ENCODE measurements at places on chromosomes 5 and 9.

- DNase-seq: no peak
These were observed 189.0 kb downstream of the PALM2AKAP2 start for GRCh38 chr9:109969011-109969410.

DNA sequence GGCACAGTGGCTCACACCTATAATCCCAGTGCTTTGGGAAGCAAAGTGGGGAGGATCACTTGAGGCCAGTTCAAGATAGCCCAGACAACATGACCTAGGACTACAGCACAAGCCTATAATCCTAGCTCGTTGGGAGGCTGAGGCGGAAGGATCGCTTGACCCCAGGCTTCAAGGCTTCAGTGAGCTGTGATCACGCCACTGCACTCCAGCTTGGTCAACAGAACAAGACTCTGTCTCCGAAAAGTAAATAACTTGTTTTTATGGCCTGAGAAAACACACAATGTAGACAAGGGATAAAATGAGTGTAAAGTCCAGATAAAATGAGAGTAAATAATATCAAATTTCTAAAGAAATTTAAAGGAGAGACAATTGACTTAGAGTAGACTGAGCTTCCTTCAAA, 26.3 kb downstream of the SHLD3 start:
- no peak for DNase-seq

GRCh38 chr5:83919071-83920041, 198.7 kb upstream of the HAPLN1 start:
- DNase-seq: no peak

- DNase-seq: no peak
These were observed 205.9 kb downstream of the RFK start for GRCh38 chr9:76188286-76188685.

DNA sequence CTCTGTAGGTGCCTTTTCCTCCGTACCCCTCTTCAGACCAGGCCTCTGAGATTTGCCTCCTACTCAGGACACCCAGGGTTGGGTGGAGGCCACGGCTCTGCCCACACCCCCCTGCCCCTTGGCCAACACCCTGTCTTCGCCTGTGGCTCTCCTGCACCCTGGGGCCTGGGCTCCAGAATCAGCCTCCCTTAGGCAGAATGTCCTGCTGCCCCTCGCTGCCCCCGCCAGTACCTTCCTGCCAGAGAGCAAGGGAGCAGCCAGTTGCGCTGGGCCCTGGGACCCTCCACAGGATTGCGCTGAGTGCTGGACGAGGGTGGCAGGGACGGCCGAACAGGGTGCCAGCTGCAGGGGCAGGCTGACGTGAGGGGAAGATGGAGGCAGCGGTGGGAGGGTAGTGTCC, 53.5 kb downstream of the COL5A1 start:
- DNase-seq: no peak

- DNase-seq: no peak
These were observed 18.3 kb downstream of the MOCS2 start for GRCh38 chr5:53091289-53091688.

DNA sequence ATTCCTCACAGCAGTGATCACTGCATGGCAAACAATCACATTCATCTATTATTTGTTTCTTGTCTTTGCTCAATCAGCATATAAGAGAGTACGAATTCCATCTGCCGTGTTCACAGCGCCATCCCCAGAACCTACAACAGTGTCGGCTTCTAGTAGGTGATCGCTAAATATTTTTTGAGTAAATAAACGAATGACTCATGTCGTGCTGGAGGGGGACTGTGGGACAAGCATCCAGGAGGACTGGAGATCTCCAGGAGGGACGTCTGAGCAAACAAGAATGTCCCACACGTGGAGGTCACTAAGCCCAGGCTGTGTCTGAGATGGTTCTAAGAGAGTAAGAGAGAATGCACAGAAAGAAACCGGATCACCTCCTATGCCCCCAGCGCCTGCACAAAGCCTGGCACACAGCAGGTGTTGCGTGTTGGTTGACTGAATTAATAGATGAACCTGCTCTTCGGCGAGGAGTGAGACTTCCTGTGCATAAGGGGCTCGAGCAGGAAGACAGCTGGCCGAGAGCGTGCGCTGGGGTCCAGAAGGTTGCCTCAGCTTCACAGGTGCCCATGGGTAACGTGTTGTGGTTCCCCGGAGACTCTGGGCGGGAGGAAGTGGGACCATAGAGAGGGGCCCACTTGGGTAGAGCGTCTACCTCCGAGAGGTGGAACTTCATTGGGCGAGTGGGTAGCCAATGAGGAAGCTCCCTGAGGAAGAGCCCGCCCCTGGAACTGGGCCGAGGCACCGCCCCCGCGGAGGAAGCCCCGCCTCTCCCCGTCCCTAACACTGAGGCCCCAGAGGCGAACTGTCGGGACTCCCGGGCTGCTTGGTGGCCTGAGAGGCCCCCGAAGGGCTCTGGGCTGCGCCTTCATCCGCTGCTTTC, 193.0 kb downstream of the MELK start:
- DNase-seq: peak; percentile 98

- DNase-seq: no peak
These were observed 11.1 kb upstream of the S100Z start for GRCh38 chr5:76838481-76839261.

DNA sequence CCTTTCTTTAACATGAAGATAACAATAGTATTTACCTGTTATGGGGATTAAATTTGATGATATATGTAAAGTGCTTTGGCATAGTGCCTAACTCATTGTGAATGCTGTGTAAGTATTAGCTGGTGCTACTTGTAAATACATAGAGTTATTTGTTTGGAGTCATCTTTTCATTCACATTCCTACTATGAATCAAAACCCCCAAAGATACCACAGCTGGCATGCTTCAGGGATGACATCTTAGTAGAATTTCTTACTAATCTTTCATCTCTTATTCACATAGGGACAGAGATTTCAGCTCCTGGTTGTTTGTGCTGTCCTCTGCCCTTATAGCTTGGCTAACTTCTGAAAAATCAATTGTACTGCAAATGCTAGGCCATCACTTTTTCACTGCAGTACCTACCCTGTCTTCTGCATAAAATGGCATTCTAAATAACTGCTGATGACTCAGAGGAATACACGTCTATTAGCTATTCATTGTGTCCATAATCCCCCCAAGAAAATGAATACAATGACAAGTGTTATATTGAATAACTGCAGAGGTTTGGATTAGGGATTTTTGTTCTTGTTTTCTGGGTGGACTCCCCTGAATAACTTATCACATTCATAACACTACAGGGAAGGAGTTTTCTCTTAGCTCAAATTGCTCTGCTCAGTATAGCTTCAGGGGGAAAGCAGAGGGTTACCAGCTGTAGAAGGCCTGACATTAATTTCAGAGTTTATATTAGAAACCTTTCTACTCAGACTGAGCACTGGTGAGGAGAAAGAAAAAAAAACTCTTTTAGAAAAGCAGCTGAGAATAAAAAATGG, 192.2 kb upstream of the C9orf72 start:
- no peak for DNase-seq

GRCh38 chr5:154193283-154193682, 2.8 kb downstream of the GALNT10 start:
- DNase-seq: no peak

DNA sequence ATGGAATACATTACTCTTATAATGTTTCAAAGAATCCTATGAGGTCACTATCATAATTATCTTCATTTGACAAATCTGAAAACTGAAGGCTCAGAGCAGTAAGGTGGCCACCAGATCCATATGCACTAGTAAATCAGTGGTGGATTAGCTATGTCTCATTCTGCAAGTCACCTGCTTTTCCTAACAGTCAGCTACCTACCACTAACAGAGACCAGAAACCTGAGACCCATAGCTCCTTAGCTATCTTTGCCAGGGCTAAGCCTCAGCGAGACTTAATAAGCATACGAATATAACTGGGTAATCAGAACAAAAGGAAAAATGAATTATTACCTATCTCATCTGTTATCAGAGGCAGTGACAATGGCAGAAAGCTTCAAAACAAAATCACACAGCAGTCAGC, 118.7 kb downstream of the AUH start:
- DNase-seq: no peak

GRCh38 chr5:179832039-179832745, 11.5 kb downstream of the SQSTM1 start:
- DNase-seq: no peak

DNA sequence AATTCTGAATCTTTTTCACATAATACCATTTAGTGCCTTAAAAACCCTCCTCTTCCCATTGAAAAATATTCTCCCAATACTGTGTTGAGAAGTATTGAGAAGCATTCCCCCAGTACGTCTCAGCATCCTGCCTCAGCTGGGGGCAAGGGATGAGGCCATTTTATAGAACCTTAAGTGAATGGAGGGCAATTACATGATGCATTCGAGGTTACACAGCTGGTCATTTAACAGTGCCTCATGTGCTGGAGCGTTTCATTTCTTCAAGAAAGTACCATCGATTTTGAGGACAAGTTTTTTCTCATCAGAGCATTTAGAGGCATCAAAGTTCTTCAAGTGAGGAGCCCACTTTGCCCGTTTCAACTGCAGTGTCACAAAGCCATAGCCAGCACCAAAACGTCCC, 135.6 kb downstream of the DOCK2 start:
- no peak for DNase-seq

- DNase-seq: no peak
These were observed 27.6 kb downstream of the ZDHHC11B start for GRCh38 chr5:756865-757345.

- no peak for DNase-seq
These were observed 400.2 kb downstream of the TLR4 start for GRCh38 chr9:118104363-118104762.

DNA sequence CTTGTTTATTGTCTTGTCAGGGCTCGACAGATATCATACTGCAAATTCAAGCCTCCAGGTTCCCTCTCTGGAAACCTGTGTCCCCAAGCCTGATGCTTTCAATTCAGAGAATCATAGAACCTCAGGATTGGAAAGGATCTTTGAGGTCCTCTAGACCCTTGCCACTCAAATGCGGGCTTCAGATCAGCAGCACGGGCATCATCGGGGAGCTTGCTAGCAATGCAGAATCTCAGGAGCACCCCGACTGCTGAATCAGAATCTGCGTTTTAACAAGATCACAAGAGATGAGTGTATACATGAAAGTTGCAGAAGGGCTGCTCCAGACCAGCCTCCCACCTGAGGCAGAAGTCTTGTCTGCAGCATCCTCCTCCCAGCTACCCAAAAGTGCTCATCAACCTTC, 13.1 kb upstream of the EGFLAM start:
- no peak for DNase-seq

DNA sequence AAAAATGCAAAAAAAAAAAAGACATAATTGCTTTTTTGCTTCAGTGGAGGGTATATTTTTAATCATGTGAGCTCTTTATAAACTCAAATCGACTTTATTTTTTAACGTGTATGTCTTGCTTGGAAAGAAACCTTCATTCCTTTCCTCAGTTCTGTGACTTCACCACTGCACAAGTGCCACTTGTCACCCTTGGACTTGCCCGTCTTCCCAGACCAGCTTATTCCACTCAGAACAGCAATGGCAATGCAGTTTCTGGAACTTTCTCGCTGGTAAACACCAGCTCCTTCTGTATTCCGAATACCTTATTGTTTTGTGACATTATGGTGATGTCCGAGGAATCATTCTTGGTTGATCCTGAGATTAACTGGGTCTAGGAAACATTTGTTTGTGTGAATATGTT, 440.5 kb upstream of the ADAMTS16 start:
- DNase-seq: no peak

DNA sequence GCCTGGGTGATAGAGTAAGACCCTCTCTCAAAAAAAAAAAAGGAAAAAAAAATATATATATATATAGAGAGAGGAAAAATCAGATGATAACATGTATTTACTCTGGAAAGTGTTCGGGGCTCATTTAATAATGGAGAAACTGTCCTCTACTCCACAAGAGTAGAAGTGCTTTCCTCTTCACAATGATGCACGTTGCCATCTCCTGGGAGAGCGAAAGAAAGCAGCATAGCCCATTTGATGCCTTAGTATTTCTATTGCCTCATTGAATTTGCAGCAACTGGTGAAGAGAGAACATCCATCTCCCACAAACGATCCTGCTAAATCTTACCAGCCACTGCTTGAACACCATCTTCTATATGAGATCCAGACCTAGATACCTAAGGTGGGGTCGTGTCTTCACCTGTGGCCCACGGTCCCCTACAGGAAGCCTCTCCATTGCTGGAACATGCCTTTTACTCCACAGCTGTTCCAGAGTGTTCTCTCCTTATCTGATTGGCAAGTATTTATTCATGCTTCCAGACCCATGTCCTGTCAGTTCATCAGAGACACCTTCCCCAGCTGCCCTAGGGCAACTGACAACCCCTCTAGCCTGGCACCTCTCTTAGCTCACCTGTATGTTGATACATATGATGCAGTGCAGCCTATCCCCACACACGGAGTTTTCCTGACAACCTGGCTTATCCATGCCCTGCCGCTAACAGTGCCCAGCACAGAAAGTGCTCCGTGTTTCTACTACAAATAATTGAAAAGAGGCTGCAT, 115.3 kb downstream of the MARCHF11 start:
- no peak for DNase-seq

DNA sequence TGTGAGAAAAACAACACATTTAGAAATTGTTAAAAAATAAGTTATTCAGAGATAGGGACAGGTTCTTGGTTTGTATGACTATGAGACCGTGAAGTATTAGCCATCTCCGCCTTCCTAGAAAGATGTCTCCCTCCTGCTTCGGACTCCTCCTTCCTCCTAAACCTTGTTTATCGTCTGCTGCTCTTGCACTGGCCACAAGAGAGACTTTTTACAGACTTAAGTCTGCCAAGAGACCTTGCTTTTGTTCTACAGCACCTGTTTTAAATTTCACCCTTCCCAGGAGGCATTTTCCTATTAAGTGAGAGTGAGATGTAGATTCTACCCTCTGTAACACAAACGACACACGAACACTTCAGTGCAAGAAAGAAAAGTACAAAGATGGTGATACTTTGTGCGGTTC, 274.6 kb downstream of the ARHGEF28 start:
- no peak for DNase-seq

GRCh38 chr5:161001604-161002003, 149.6 kb upstream of the ATP10B start:
- DNase-seq: no peak

DNA sequence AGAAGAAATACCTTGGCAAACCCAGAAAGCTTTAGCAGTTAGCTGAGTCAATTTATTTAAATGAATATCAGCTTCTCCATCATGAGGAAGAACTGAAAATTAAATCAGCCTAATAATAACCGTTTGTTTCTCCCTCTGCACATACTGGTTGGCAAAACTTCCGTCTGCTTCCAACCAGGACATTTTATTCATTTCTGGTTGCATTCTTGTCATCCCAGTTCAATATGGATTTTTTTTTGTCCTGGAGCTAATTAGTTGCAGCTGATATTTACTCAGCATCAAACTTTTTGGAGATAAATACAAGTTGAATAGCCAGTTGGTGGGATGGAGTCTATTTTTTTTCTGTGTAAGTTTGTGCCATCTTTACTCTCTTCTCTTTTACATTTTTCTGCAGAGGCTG, 126.5 kb upstream of the GDNF start:
- DNase-seq: no peak

DNA sequence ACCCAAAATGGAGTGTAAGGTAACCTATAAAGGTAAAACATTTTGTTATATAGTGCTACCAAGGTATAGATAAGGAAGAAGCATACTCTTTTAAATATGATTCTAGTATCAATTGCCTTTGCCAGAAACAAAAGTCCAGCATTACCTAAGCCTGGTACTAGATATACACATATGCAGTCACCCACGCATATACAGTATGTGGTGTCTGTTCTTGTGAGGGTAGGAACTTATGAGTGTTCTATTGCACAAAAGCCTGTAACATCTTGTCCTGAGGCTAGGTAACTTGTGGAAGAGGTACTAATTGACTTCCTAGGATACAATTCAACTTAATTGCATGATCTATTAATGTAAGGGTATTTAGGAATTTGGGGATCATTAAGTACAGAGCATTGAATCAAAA, 31.3 kb upstream of the IFNE start:
- no peak for DNase-seq
